ENCODE measurements at places on chromosomes 1 and 21. TPM values are rescaled to one million over a fixed set of nuclear protein-coding genes. Genes with fewer than 3 reads are reported as not detected.

- no peak for DNase-seq
Observed at GRCh38 chr1:32028746-32029145, 15.1 kb downstream of the KHDRBS1 start.

DNA sequence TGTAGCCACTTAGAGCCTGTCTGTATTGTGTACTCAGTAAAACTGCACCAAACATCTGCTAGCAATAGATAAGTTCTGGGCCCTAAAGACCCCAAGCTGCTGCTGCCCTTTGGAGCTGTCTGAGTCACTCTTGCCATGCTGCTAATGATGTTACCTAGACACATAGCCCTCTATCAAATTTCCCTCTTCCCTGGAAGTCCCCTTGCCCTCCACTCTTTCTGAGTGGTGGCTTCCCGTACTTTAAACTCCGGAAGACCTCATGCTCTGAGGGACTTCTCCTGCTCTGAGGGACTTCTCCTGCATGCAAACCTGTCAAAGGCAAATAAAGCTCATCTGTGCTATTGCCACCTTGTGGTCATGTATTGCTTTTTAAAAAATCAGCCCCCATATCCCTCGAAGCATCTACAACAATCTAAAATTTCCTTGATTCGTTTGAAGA lies 34.0 kb downstream of the FH start:
- DNase-seq: peak; percentile 24

GRCh38 chr1:19179597-19180264 lies 30.3 kb downstream of the UBR4 start:
- DNase-seq: peak; percentile 34

GRCh38 chr1:25875856-25876692 lies 566 bp upstream of the PAQR7 start:
- no peak for DNase-seq

GRCh38 chr1:58573705-58574591 lies 3.1 kb downstream of the TACSTD2 start:
- DNase-seq: no peak

GRCh38 chr1:26608895-26609294 lies 79.3 kb downstream of the RPS6KA1 start:
- DNase-seq: peak; percentile 22

DNA sequence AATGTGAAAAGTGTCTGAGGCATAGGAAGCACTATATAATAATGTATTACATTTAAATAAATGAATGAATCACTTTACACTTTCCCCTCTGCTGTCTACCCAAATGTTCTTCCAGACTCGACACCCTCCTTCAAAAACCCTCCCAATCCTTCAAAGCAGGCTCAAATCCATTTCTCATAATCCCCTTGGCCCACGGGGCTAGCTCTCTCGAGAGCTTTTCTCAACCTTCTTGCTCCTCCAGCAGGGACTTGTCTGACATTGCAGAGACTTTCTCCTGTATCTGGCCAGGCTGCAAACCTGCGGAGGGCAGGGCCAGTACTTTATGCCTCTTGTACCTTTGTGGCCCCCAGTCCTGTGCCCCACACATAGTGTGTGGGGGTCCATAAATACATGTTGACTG lies 14.1 kb upstream of the CNTN2 start:
- DNase-seq: no peak

- no peak for DNase-seq
Observed at GRCh38 chr1:14737561-14738094, 139.1 kb downstream of the KAZN start.

GRCh38 chr1:243268751-243269460 lies 13.1 kb downstream of the SDCCAG8 start:
- peak; percentile 86 for DNase-seq

SHE gene
- total RNA-seq: 0.49 TPM

NBPF14 gene
- total RNA-seq: 12.4 TPM

Measured in fibroblast of the aortic adventitia (primary cell).